HCT116 (cell line): ENCODE measurements at places on chromosomes 6 and 20.

DNA sequence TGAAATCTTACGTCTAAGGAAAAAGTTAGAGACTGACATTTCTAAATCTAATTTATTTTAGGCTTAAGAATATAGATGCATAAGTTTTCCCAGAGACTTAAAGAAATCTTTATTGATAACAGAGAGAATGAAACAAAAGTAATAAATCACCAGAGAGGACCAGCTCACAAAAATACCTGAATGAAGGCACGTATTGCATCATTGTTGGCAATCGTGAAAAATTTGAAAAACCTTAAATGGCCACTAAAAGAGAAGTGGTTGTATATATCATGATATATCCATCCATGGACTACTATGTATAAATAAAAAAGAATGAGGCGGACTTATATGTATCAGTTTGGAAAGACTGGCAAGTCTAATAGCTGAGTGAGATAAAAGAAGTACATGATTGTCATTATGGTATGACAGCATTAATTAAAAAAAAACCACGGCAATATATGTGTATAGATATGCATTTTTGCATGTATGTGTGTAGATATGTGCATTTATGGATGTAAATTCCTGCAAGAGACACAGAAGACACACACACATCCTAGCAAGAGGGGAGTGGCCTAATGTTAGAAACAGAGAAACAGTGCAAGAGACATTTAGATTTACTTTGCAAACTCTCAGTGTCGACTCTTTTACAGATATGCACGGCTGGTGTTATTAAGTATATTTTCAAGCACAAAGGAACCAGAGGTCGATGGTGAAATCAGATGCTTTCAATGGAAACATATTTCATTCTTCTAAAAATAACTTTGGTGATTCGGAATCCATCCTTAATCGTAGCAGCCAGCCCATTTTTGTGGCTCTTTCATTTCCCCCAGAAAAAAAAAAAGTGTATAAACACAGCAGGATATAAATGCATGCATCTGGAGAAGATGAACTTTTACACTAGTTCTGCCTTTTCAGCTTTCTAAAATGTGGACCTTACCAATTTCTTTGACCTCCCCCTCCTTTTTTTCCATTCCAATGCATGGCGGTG is 156.1 kb upstream of the SALL4 start:
- no peak for DNase-seq

DNA sequence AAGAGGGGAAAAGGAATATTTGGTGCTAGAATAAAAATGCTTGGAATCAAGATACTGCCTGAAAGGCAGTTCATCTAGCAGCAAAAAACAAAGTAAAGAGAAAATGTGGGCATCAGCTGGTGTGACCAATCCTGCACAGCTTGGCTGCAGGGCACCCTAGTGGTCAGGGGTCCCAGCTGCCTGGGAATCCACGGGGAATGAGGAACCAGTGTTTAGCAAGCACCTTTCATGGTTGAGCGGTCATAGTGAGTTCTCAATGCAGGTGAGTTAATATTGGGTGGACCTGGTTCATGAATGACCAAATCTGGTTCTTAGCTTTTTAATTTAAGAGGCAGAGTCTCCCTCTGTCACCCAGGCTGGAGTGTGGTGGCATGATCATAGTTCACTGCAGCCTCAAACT is 53.3 kb downstream of the CAP2 start:
- DNase-seq: no peak

GRCh38 chr6:156686301-156686994 is 90.7 kb upstream of the ARID1B start:
- no peak for DNase-seq

DNA sequence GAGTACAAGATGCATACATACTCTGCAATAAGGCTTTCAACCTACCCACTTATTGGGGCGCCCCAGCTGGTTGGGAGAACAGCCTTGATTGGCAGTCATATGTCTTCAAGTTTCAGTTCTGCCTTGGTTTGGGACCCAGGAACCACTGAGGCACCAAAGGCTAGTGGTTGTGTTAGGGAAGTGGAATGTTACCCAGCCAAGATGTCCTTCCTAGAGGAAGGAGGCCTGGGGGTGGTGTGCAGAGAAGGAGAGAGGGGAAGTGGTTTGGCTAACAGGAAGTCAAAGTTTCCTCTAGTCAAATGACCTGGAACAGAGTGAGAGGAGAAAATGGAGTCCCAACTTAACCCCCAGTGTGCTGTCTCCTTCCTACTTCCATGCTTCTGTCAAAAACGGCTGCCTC is 59.4 kb downstream of the CD164 start:
- DNase-seq: no peak

- DNase-seq: no peak
Measured at GRCh38 chr20:60631585-60632287, 620.3 kb upstream of the CDH4 start.

GRCh38 chr6:74925683-74926082 is 280.2 kb downstream of the COL12A1 start:
- no peak for DNase-seq

- DNase-seq: no peak
Measured at GRCh38 chr6:168056892-168057527, 22.0 kb downstream of the FRMD1 start.

DNA sequence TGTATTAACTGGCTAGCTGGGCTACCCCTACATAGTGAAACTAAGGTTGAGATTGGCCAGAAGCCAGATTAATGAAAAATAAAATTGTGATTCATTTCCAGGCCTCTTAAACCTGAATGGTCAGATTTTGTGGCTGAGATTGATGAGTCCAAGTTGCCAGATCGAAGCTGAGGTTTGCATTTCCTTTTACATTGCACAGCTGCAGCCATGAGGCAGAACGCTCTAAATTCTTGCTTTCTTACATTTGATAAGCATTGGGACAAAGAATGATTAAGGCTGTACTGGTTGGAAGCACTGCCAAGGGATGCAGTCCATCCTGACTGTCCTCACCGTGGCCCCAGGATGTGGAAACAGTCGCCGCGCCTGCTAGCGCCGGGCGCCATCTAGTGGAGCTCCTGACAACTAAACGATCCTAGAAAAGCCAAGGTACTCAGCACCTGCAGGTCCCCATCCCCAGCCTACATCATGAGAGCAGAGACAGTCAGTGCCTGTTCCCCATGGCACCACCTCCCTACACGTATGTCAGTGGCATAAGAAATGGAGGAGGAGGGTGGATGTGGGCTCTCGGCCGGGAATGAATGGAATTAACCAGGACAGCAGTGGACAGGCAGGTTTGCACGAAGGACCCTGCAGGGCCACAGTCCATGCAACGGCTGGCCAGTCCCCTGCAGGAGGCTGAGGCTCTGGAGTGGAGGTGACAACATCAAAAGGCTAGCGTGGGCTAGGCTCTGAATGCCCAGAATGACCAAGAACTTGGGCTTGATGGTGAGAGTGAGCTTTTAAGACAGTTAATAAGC is 19.0 kb downstream of the PXDC1 start:
- no peak for DNase-seq

DNA sequence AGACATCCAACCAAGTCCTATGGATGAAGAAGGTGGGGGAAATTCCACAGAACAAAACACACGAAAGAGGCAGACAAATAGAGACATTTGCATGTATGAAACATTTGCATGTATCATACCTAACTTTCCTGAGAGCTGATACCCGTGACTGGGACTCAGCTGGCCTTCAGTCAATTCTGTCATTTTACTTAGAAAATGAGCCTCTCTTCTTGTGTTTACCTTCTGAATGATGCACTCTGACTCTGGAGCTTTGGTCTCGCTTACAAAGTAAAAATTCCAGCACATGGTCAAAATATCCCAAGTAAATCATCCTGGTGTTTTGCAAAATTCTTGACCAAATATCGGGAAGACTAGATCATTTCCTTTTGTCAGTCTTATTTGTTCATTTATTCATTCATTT is 46.9 kb downstream of the MMUT start:
- no peak for DNase-seq

DNA sequence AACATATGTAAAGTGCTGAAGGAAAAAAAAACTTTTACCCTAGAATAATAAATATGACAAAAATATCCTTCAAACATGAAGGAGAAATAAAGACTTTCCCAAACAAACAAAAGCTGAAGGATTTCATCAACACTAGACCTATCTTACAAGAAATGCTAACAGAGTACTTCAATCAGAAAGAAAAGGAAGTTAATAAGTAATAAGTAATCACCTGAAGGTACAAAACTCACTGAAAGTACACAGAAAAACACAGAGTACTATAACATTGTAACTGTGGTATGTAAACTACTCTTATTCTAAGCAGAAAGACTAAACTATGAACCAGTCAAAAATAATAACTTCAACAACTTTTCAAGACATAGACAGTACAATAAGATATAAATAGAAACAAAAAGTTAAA is 61.4 kb upstream of the MTRF1L start:
- no peak for DNase-seq

DNA sequence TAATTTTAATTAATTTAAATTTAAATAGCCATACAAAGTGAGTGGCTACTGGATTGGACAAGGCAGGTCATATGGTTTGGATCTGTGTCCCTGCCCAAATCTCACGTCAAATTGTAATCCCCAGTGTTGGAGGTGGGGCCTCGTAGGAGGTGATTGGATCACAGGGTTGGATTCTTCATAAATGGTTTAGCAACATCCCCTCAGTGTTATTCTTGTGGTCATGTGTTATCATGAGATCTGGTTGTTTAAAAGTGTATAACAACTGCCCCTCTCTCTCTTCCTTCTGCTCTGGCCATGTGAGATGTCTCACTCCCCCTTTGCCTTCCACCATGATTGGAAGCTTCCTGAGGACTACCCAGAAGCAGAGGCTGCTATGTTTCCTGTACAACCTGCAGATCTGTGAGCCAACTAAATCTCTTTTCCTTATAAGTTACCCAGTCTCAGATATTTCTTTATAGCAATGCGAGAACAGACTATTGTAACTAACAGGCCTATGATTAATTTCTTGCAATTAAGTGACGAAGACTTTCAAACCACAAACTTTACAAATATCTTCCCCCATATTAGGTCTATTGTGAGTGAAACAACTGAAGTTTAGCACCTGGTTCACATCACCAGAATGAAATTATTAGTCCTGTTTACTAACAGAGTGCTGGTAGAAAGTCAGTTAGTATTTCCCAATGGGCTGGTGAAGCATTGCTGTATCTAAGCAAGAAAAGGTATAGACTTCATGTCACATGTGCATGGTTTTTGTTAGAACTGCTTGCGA is 60.0 kb upstream of the TNFAIP3 start:
- no peak for DNase-seq

GRCh38 chr20:52379723-52380336 is 188.3 kb upstream of the ZFP64 start:
- DNase-seq: no peak

GRCh38 chr6:18323935-18324705 is 59.8 kb upstream of the DEK start:
- peak; percentile 35 for DNase-seq

DNA sequence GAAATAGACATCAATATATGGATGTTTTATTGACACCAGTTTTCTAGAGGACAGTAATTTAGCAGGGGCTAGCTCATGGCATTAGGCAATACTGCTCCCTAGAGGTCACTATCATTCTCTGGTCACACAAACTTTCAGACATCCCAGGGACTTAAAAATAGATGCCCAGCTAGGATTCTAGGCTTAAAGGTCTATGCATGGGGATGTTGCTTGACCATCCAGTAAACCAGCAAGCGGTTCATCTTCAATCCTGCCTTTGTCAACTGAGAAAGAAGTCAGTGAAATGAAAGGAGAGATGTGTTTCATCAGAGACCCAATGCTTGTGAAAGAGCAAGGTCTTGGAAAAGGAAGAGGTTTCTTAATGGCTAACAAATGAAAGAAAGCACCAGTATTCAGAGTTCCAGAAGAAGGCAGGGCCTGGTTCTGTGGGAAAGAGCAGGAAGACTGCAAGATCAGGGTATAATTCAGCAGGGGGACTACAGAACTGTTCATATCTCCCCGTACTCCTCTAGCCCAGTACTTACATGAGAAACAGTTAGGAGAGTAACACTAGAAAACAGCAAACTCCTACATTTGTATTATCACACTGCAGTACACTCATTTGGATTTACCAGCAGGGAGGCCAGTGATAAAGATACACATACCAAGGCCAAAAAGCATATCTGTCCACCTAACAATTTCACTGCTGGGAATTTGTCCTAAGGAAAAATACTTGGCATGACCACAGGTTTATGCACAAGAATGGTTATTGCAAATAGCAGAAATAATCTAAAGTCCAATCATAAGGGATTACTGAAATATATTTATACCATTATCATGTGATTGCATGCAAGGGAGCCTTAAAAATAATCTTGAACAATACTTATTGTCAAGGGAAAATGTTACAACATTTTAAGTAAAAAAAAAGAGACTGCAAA is 151.4 kb upstream of the LAMA2 start:
- DNase-seq: peak; percentile 40

GRCh38 chr6:44831002-44831610 is 443.6 kb downstream of the CDC5L start:
- DNase-seq: no peak
